MCF 10A (cell line): ENCODE measurements at places on chromosomes 4 and X.

GRCh38 chr4:130955520-130955919 lies 1859.6 kb downstream of the C4orf33 start:
- no peak for DNase-seq

DNA sequence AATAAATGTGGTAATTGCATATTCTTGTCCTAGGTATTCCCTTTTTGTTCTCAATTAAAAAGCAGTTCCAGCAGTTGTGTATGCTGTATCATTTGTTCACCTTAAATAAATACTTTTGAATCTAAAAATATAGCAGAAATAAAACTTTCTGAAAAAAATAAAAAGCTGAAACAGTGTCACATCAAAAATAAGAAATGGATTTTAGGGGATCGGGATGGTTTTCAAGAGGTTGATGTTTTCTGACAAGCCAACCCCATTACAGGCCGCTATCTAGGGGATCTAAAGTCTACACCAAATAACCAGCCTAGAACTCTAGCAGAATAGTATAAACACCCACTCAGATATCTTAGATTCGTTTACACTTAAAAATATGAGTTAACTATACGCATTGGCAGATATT lies 95.4 kb upstream of the MAML3 start:
- no peak for DNase-seq

GRCh38 chr4:163107754-163108153 lies 58.9 kb downstream of the NAF1 start:
- DNase-seq, result peak; percentile 36

DNA sequence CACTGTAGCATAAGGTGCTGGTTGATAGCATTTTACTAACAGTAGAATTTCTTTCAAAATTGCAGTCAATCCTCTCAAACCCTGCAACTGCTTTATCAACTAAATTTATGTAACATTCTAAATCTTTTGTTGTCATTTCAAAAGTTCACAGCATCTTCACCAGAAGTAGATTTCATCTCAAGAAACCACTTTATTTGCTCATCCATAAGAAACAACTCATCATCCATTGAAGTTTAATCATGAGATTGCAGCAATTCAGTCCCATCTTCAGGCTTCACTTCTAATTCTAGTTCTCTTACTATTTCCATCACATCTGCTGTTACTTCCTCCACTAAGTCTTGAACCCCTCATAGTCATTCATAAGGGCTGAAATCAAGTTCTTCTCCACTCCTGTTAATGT lies 21.7 kb downstream of the LAMTOR3 start:
- DNase-seq, result no peak

GRCh38 chr4:1407657-1408333 lies 1.6 kb upstream of the NKX1-1 start:
- DNase-seq, result no peak

GRCh38 chr4:5526080-5526846 lies 182.1 kb downstream of the EVC2 start:
- no peak for DNase-seq

- DNase-seq, result peak; percentile 68
Observed at GRCh38 chr4:110970642-110971041, 347.8 kb upstream of the PITX2 start.

DNA sequence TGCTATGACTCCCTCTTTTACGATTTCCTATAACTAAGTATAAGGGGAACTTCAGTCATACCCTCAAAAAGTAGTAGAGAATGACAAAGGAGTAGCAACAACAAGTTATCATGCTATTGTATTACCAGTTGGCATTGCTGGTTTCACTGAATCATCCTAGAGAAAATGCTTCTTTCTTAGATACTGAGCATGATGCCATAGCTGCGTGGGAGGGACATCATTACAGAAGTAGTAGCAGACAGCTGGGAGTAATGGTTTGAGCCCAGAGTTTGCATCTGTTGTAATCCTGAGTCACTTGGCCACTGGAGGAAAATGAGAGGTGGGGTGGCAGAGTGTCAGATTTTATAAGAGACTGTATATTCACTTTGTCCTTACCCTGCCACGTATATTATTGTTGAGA lies 38.6 kb downstream of the MTMR1 start:
- peak; percentile 93 for DNase-seq

DNA sequence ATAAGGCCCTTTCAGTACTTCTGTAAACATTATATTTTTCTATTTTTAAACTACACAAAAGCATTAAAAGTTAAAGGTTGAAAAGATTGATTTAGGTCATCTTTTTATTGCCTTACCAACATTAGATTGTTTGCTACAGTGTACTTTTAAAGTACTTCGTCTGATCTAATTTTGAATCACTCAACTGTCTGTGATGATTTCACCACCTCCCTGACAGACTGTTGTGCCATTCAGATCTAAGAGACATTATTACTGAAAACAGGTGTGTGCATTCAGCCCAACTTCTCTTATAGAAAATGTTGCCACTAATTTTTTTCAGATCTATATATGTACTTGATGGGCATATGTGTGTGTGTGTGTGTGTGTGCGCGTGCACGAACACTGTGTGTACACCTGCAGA lies 39.3 kb downstream of the GASK1B start:
- no peak for DNase-seq

DNA sequence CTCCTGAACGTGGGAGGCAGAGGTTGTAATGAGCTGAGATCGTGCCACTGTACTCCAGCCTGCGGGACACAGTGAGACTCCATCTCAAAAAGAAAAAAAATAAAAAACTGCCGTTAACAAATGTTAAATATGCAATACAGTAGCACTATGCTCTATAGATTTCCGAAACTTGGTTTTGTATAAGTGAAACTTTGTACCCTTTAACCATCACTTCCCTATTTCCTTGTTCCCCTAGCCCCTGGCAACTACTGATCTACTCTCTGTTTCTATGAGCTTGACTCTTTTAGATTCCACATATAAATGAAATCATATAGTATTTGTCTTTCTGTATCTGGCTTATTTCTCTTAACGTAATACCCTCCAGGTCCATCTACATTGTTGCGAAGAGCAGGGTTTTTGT lies 74.1 kb downstream of the TAB3 start:
- DNase-seq, result no peak
